GM12865 (cell line): ENCODE measurements at places on chromosomes 4 and X.

DNA sequence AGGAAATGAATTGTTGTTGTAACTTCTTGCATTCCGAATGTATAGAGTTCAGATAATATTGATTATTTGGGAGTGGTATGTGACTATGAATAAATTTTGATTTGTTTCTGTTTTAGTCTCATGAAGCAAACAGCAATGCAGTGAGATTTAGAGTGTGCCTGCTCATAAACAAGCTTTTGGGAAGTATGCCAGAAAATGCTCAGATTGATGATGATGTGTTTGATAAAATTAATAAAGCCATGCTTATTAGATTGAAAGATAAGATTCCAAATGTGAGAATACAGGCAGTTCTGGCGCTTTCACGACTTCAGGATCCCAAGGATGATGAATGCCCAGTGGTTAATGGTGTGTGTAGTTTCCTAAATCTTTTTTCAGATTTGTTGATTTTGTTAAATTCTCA lies 2.0 kb downstream of the NCAPG start:
- DNase-seq = no peak

- DNase-seq = peak; percentile 6
Observed at GRCh38 chrX:69793260-69793935, 177.5 kb downstream of the EDA start.

DNA sequence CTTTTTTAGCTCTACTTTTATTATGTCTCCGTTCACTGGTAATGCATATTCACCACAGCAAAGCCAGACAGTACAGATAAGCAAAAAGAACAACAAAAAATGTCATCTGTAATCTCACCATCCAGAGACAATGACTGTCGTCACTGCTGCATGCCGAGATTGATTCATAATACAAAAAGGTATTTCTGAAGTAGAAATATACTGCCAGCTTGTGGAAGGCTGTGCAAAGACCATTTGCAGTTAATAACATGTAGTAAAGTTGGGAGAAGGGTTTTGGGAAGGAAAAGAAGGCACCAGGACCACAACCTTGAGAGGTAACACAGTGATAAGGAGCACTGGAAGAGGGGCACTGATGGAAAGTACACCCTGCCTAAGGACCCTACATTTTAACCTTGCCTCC lies 223.0 kb upstream of the ZIC3 start:
- no peak for DNase-seq

GRCh38 chrX:21659320-21659719 lies 1.2 kb upstream of the KLHL34 start:
- DNase-seq = no peak

- no peak for DNase-seq
Observed at GRCh38 chr4:144739511-144740033, 93.6 kb downstream of the HHIP start.

DNA sequence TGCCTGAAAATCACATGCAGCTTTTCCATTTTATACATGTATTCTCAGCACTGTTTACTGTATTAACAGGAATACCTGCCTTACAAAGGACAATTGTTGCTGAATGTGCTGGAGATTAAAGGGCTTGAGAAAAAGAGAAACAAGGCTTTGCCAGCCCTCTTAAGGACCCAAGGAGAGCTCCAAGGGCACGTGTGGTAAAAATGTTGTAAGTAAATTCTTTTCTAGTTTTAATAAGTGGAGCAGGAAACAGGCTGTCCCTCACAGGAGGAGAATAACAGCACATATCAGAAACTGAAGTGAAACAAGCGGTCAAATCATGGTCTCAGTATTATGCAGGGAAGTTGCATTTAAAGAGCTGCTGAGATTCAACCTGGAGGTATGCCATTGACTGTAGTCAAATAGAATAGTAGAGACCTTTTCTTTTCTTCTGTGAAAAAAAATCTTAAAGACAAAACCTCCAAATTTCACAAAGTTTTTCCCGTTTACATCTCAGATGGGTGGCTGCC lies 18.5 kb downstream of the IGFBP7 start:
- peak; percentile 50 for DNase-seq

GRCh38 chrX:52261125-52261462 lies 76.4 kb downstream of the MAGED4 start:
- DNase-seq = no peak

GRCh38 chrX:84322083-84322827 lies 134.3 kb upstream of the RPS6KA6 start:
- no peak for DNase-seq

- DNase-seq = no peak
Observed at GRCh38 chr4:173934201-173934600, 349.3 kb downstream of the FBXO8 start.

DNA sequence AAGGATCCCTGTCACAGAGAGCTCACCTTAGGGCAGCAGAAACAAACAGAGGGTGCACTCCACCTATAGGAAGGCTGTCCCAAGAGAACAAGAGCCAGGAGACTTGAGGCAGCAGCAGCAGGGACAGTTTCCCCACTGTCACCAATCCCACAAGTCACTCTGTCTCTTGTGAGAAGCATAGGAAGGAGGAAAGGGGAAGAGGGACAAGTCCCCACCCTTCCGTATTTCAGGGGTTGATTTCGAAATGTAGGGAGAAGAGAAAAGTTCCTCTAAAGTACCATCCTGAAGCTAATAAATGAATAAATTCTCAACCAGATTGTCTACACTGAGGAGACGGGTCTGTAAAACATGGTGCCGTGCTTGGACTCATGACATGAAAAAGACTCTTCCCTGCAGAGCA lies 9.5 kb upstream of the TLR8 start:
- no peak for DNase-seq

- no peak for DNase-seq
Observed at GRCh38 chrX:122184791-122185190, 999.3 kb upstream of the GRIA3 start.

- peak; percentile 89 for DNase-seq
Observed at GRCh38 chr4:185309770-185310169, 86.0 kb downstream of the LRP2BP start.

DNA sequence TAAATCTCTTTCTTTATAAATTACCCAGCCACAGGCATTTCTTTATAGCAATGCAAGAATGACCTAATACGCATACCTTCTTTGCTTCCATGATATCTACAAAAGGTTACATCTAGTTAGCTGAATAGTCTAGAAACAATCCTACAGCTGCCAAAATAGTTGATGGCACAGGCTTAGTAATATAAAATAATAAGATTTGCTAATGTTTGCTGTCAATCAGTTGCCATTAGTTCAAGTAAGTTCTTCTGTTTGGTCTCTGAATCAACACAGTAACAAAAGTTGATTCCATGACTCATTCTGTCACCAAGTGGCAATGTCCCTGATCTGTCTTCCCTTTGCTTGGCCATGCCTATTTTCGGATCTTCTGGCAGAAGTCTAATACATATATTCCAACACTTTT lies 470.2 kb downstream of the SPRY1 start:
- no peak for DNase-seq

DNA sequence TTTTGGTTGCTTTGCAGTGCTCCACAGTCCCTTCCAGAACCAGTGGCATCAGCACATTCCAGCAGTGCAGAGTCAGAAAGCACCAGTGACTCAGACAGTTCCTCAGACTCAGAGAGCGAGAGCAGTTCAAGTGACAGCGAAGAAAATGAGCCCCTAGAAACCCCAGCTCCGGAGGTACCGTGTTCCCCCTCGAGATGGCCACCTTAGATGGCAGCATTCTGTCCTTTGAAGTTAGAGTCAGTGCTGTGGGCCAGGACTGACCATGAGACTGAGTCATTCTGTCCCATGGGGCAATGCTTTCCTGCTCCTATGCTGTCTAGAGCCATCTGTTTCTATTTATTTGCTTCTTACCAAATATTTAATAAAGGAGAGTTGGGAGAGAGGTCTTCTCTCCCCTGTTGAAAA lies 112.3 kb downstream of the KLHL8 start:
- no peak for DNase-seq

DNA sequence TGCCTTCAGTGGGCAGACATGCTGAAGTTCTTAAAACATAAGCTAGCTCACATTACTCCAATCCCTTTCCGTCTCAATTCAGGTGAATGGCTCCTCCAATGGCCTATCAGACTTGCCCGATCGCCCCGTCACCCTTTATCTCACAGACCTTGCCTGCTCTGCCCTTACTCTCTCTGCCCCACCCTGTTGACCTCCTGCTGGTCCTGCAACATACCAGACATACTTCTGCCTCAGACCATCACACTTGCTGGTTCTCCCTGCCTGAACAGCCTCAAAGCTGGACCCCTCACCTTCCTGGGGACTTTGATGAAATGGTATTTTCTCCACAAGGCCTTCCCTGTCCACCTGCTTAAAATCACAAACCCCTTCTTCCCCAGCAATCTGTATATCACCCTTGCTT lies 340.1 kb upstream of the NR3C2 start:
- no peak for DNase-seq

DNA sequence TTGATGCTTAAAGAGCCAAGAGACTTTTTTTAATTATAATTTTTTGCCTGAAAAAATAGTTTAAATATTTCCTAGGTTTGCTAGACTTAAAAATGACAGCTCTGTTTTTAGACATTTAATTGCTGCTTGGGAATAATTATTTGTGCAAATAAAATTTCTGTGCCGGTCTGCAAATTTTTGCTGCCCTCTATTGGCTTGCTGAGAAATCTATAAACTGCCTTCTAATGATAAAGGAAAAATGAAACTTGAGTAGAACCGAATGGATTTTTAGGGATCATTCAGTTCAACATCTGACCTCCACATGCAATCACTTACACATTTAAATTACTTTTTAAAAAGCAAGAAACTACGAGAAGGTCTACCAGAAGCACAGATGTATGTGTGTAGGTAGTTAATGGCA lies 434.0 kb downstream of the FAM133A start:
- no peak for DNase-seq

GRCh38 chr4:90328558-90328957 lies 201.4 kb downstream of the CCSER1 start:
- no peak for DNase-seq

DNA sequence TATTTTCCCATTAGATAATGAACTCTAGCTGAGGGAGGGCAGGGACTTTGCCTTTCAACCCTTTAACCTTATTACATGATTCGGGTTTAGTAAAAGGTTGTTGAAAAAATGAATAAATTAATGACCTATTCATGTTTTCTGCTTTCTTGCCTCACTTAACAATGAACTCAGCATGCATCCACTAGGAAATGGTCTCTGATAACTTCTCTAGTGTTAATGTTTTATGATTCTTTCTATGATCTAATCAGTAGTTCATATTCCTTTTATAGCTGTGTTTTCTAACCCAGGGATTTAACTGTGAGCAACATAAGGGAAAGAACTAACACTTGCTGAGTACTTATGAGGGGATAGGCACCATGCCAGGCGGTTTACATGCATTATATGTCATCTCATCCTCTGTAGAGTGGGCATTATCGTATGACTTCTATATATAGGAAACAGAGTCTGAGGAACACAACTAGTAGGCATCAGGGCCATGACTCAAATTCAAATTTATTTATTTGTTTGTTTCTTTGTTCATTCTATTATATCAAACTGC lies 236.7 kb upstream of the MAB21L2 start:
- no peak for DNase-seq

DNA sequence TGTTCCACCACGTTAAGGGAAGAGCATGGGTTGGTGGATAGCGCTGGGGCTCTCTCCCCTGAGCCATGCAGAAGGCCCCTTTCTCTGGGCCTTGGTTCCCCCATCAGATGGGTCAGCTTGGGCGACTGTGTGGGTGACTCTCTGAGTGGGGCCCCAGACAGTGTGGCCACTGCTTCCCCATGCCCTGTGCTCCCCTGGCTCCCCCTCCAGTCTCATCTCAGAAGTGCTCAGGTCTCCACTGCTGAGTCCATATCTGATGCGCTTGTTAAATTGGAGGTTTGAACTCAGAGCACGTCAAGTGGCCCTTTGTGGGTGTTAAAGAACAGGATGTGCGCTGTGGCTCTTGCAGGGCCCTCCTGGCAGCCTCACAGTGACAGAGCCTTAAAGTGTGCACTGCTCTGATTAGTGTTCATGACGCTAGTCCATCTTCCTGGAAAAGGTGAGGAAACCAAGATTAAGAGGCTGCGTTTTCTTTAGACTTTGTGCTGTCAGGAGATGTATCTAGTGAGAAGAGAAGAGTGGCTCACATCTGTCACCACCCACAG lies 59.8 kb downstream of the NELFA start:
- no peak for DNase-seq

DNA sequence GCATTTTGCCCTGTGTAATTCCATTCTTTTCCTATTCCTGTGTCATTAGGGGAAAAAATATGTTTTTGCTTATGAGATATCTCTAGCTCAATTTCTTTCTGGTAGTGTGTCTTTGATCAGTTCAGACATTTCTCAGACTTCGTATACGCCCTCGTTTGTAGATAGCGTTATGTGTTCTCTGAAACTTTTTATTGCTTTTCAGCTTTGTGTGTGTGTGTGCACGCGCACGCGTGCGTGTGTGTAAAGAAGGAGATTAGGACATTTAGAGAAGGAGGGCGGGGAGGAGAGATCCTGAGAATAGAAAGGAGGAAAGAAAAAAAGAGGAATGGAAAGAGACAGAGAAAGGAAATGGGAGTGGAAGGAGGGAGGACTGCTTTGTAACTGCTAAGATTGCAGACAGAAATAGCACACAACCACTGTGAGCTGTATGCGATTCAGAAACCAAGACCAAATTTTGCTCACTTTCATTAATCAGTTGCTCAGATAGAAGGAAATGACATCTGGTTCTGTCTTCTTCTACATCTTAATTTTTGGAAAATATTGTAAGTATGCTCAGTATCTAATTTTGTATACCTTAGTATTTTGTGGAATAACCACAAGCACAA lies at the start of gene RXFP1:
Gene RXFP1 (plus strand): TSS at position 399 of the 605 bp plus-strand sequence. CDS start 95 bp downstream, at position 494.
- DNase-seq = no peak

DNA sequence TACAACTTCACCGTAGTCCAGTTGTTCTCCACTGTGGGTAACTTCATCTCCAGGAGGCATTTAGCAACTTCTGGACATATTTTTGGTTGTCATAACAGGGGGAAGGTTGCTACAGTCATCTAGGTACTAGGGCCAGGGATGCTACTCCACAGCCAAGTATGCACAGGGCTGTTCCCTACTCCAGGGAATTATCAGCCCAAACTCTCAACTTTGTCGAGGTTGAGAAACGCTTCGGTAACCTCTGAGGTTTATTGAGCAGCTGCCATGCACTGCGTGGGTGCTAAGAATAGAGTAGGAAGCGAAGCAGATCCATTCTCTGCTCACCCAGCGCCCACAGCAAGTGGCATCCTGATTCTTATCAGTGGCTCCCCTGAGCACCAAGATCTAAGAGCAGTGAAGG lies 8.2 kb downstream of the FGFBP1 start:
- no peak for DNase-seq

GRCh38 chr4:119666653-119667091 lies 38.1 kb upstream of the PDE5A start:
- DNase-seq = no peak

DNA sequence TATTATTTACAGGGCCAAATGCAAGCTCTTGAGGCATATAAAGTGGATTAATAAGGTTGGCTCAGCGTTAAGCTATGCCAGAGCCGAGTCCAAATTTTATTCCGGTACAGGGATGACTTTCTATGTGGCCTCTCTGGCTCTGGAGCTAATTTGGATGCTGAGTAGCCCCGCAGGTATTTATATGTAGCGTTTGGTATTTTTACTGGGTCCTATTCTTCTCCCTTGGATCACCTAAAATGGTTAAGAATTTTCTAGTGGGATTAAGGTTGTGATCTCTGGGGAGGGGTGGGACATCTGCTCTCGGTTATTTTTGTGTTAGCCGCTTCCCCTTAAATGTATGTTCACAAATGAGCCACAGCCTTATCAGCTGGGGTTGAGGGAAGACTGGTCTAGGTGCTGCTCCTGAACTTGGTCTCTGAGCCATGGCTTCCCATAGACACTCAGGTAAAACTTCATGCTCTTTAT lies 49.4 kb downstream of the FHL1 start:
- no peak for DNase-seq

- DNase-seq = no peak
Observed at GRCh38 chr4:112889619-112890527, 159.6 kb upstream of the ANK2 start.

- peak; percentile 21 for DNase-seq
Observed at GRCh38 chr4:6332042-6332668, 62.5 kb downstream of the WFS1 start.
